NCI-H526 treated with DMSO at 0.1 percent for 48 hours (cell line): ENCODE measurements at places on chromosomes 5 and 9.

DNA sequence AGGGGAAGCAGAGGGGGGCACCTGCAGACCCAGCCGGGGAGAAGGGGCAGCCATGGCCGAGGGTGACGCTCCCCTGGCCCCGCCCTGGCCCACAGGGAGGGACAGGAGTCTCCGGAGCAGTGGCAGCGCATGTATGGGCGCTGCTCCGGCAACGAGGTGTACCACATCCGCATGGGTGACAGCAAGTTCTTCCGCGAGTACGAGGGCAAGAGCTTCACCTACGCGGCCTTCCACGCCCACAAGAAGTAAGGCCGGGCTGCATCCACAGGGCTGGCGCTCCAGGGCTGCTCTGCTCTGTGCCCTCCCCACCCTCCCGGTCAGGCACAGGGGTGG is 68.2 kb downstream of the KCNT1 start:
- no peak for DNase-seq

- DNase-seq: no peak
These were observed 142.0 kb downstream of the CMYA5 start for GRCh38 chr5:79831381-79832309.

- no peak for DNase-seq
These were observed 67.8 kb downstream of the LHX2 start for GRCh38 chr9:124079176-124079925.

DNA sequence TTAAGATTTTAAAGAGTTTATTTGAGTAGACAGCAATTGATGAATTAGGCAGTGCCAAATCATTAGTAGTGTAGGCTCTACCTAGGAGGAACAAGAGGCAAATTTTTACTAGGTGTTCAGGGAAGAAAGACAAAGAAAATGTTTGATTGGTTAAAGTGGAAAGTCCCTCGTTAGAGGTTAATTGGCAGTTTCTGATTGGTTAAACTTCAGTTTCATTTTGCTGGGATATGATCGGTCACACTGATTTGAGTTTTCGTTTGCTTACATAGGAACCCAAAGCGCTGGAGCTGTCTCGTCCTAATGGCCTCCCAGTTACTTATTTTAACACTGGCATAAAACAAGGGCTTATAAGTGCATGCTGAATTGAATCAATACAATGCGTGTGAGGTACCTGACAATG is 15.1 kb downstream of the DMAC1 start:
- DNase-seq: no peak

DNA sequence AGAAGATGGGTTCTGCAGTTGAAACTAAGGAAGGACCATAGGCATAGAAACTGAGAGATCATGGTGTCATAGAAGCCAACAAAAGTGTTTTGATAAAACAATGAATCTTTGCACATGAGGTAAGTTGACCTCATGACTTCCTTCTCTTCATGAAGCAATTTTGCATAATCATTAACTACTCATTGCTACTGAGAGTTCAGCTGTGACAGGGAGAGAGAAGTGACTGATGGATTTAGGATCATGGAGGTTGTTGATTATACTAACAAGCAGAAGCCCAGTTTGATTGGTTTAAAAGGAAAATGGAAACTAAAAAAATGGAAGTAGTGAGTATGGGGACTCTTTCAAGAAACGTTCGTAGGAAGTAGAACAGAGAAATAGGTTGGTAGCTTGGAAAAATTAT is 51.2 kb downstream of the PARP8 start:
- DNase-seq: no peak

- DNase-seq: peak; percentile 3
These were observed 70.4 kb upstream of the SNX2 start for GRCh38 chr5:122704247-122705036.

GRCh38 chr9:114552706-114553105 is 34.9 kb upstream of the ATP6V1G1 start:
- no peak for DNase-seq

- no peak for DNase-seq
These were observed 301.7 kb upstream of the SEMA6A start for GRCh38 chr5:116876240-116876840.
